Activated naive CD8-positive, alpha-beta T cell treated with anti-CD3 and anti-CD28 coated beads for 36 hours (primary cell): ENCODE measurements at places on chromosomes 6 and 20. TPM values are rescaled to one million over a fixed set of nuclear protein-coding genes. Genes with fewer than 3 reads are reported as not detected.

Gene WFDC10B
- total RNA-seq, result not detected

Gene VEGFA
- total RNA-seq, result 54.7 TPM

Gene PRND
- not detected for total RNA-seq

Gene C2
- total RNA-seq, result 1.6 TPM

Gene PHACTR3
- total RNA-seq, result not detected

Gene TNFRSF21
- total RNA-seq, result 3.7 TPM

Gene BHLHE23
- total RNA-seq, result not detected

Gene ZC3H12D
- total RNA-seq, result 28.0 TPM

Gene TINAG
- total RNA-seq, result not detected

Gene CLPSL2
- total RNA-seq, result not detected

Gene NELFE
- total RNA-seq, result 75.5 TPM

Gene RIPOR3
- total RNA-seq, result not detected

Gene RIMS1
- total RNA-seq, result not detected

Gene BCAS4
- total RNA-seq, result 28.9 TPM

Gene FLRT3
- total RNA-seq, result not detected

Gene NMBR
- not detected for total RNA-seq

Gene TMC2
- total RNA-seq, result not detected

Gene ID4
- not detected for total RNA-seq

Gene BMP6
- total RNA-seq, result not detected

Gene BMP2
- total RNA-seq, result not detected

Gene GGTLC1
- not detected for total RNA-seq

Gene FRK
- total RNA-seq, result 0.08 TPM
